OCI-LY7 (cell line): ENCODE measurements at places on chromosomes 3 and 15. TPM values are rescaled to one million over a fixed set of nuclear protein-coding genes. Genes with fewer than 3 reads are reported as not detected.

- DNase-seq = no peak
Observed at GRCh38 chr15:77119446-77119845, 48.5 kb upstream of the TSPAN3 start.

DNA sequence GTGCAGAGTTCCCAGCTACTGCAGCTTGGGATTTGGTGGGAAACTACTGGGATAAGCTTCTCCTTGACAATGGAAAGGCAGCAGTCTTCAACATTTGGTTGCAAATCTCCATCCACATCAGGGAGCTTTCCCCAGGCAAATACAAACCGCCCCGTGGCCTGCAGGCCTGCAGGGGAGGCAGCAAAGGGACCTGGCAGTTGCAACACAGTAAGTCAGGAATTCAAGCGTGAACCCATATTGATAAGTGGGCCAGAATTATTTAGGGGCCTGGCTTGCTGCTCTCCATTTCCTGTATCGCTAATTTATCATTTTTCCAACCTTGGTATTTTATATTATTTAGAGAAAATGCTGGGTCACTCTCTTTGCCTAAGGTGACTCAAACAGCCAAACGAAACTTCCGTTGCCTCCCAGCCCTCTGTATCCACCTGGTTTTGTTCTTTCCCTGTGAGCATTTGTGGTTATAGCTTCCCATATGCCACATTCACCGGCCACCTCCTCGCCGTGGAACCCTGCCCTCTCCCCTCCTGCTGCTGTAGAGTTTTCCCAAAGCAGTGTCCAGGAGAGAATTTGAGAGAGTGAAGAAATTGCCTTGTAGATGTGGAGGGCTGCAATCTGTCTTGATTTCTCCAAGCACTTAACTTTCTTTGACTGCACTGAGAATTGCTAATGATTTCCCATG is 34.8 kb downstream of the B3GALNT1 start:
- DNase-seq = no peak

GRCh38 chr3:45097296-45097883 is 48.8 kb downstream of the CDCP1 start:
- no peak for DNase-seq

- DNase-seq = peak; percentile 14
Observed at GRCh38 chr3:123261666-123262065, 59.9 kb downstream of the SEC22A start.

GRCh38 chr15:41429003-41429890 is 12.4 kb downstream of the RTF1 start:
- DNase-seq = no peak

DNA sequence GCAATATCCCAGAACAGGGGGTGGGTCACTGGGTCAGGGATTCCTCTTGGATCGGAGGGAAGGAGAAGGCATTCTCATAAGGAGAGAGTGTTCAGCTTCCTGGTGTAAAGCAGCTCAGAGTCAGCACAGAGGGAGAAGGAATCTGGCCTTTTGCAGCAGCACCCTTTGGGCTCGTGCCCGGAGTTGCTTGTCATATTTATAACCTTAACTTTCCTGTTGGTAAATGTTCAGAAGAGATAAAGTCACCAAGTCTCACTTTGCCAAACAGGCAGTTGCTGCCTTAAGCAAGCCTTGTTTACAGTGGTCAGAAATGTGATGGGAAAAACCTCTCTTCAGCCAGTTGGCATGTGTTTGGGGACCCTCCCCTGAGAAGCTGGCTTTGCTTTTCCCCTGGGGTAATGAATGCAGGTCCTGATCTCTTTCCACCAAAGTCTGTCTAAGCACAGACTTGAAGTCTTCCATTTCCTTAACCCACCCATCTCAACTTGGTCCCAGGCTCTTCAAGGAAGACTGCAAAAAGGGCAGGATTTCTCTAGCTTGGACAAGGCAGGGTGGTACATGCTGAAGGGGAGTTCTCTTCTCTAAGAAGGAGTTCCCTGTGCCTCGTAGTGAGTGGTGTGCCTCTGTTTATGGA is 206.9 kb upstream of the BHLHE40 start:
- no peak for DNase-seq

DNA sequence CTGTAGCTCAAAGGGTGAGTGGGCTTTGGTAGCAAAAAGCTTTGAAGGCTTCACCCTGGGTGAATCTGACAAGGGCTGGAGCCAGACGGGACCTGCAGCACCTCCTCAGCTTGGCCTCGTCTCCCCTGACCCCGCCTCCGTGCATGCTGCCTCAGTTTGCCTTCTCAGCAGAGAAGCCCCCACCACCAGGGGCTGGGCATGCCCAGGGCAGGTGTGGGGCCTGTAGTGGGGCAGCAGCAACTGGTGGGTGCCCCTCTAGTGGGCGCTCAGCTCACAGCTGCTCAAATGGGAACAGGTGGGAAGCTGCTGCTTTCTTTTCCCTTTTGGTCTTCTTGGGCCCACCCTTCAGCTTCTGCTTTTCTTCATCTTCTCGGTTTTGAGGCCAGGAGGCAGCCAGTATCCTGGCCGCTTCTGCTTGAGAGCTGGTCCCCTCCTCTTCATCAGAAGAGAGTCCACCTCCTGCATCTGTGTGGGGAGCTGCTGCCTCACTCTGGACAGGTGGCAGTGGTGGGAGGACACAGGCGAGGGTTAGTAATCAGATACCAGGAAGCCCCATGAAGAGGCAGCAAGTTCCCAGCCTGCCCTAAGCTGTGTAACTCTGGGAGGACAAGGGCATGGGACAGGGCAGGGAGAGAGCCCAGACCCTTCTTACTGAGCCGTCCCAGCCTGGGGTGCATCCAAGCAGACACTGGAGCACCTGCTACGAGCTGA is 21.0 kb downstream of the TMEM43 start:
- DNase-seq = no peak

DNA sequence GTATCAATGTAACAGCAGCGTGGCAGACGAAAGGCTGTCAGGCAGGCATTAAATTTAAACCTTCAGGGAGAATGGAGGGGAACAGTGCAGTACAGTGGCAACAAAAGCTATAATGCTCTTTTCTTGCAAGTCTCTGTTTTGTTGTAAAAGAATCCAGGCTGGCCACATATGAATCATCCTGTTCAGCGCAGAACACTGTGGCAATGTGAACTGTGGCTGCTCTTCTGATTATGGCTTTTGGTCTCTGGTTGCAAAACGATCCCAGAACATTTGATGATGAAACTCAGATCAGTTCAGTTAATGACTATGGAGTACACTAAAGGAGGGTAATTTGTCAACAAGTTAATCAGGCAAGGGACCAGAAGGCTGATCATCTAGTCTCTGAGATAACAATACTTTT is 219.7 kb upstream of the SGO1 start:
- no peak for DNase-seq

- no peak for DNase-seq
Observed at GRCh38 chr3:116216761-116217160, 228.5 kb downstream of the LSAMP start.

GRCh38 chr3:53254509-53255422 is 1.1 kb downstream of the TKT start:
- peak; percentile 78 for DNase-seq

DNA sequence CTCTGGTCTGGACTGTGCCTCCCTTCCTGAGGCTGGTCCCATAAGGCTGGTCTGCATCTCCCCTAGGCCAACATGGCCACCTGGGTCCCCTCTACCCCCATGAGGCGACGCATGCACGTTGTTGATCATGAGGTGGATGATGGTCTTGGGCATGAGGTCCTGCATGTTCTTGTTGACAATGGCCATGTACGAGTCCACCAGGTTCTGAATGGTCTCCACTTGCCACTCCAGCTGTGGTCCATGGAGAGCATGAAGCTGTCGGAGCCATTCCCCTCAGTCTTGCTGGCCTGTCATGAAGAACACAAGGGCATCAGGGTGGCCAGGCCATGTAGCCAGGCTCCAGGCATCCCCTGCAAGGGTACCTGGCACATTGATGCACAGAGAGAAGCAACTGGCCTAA is 27.1 kb upstream of the CSPG4 start:
- DNase-seq = no peak

DNA sequence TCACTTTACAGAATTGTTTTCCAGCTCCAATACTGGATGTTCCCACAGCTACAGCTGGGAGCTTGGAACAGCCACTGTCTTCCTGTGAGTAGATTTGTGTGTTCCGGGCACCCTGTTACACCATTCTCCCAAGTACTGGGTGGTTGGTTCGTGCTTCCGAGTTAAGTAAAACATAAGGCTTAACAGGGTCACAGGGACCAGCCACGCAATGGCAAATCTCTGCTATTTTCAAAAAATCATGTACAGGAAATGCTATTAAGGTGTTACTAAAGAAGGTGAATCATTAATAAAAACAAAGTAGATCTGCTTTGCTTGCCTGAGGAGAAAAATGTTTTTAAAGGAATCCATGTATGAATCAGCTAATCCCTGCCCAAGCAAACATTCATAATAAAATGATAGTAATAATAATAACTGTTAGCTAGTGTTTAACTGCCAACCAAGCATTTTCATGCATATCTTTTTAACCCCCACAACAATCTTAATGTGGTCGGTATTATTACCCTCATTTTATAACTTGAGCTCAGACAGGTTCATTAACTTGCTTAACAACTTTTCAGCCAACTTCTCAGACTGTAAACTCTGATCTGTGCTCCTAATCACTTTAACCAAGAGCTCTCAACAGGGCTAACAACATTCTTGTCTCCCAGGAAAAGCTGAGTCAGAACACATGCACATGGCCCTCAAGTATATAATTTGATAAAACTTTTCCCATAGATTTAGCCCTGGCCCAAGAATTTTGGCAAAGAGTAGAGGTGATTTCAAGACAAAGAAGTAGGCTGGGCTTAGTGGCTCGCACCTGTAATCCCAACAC is 2.7 kb upstream of the C2CD4A start:
- no peak for DNase-seq

The AMIGO3 gene
- 0.80 TPM in 1 of 2 replicates, not detected in the other for total RNA-seq

The LINGO1 gene
- not detected in 2 replicates for total RNA-seq

The ANKUB1 gene
- total RNA-seq = not detected in 2 replicates

The TM4SF1 gene
- not detected in 2 replicates for total RNA-seq

The CFAP92 gene
- 0.08 and 0.18 TPM in 2 replicates for total RNA-seq

The PYGO1 gene
- total RNA-seq = not detected in 2 replicates

The PLCL2 gene
- 34.1 and 41.1 TPM in 2 replicates for total RNA-seq
